ENCODE measurements at places on chromosomes 6 and 20. TPM values are rescaled to one million over a fixed set of nuclear protein-coding genes. Genes with fewer than 3 reads are reported as not detected.

LAMA4 gene
- 518 TPM for total RNA-seq

ARMC12 gene
- total RNA-seq, result 0.26 TPM

TPMT gene
- 13.9 TPM for total RNA-seq

CALHM4 gene
- not detected for total RNA-seq
